Spinal cord (tissue), 10 donors: ENCODE measurements at places on chromosomes 12 and 14. TPM values are rescaled to one million over a fixed set of nuclear protein-coding genes. Genes with fewer than 3 reads are reported as not detected.

The FZD10 gene
- 9.9 TPM for total RNA-seq

The LIN7A gene
- total RNA-seq = 41.3 TPM

The KRT6A gene
- total RNA-seq = not detected

The PROX2 gene
- total RNA-seq = 0.06 TPM

The NFATC4 gene
- total RNA-seq = 10.8 TPM

The TTC9 gene
- total RNA-seq = 10.0 TPM

The YY1 gene
- 55.0 TPM for total RNA-seq

DNA sequence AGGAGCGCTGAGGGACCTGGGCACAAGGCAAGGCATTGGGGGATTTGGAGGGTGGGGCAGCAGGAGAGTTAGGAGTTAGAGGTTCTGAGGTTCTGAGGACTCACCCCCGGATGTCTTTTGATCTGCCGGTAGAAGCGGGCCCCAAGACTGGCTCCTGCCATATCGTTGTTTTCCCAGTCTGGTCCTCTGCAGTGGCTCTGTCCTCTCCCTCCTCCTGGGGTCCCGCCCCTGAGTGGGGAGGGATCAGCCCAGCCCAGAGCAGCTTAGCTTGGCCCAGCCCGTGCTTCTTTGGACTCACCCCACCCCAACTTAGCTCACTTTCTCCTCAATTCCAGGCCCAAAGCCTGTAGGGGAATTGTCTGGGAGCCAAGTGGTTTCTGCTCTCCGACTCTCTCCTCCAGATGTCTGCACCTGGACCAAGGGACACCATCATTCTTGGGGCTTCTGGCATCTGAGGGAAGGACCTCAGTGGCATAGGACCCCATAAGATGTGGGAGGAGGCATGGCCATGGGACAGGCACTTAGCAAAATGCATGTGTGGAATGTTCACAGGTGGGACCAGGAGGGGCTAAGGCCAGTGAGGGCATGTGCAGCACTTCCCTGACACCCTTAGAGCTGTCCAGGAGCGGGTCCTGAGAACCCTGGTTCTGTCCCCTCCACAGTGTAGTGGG lies 7.5 kb downstream of the SHMT2 start:
- no peak overlapping the region for H3K27ac ChIP-seq
- DNase-seq = no peak
- peaks cover 69% of the 10 kb centered on the region for H3K27me3 ChIP-seq
- H3K36me3 ChIP-seq = peaks cover 41% of the 10 kb centered on the region
- H3K4me1 ChIP-seq = peaks cover 70% of the 10 kb centered on the region
- H3K4me3 ChIP-seq = no peak overlapping the region

GRCh38 chr14:66240105-66240504 lies 246.1 kb upstream of the CCDC196 start:
- no peak overlapping the region for H3K4me3 ChIP-seq
- no peaks in the 10 kb centered on the region for H3K27me3 ChIP-seq
- no peak for DNase-seq
- H3K27ac ChIP-seq = no peak overlapping the region
- peaks cover 5% of the 10 kb centered on the region for H3K4me1 ChIP-seq

GRCh38 chr14:22505697-22506377 lies 83.2 kb downstream of the DAD1 start:
- H3K36me3 ChIP-seq = no peaks in the 10 kb centered on the region
- H3K27me3 ChIP-seq = no peaks in the 10 kb centered on the region
- no peak overlapping the region for H3K27ac ChIP-seq
- H3K4me3 ChIP-seq = no peak overlapping the region
- no peak for DNase-seq

- H3K36me3 ChIP-seq = peaks cover 18% of the 10 kb centered on the region
- H3K4me1 ChIP-seq = peaks cover 50% of the 10 kb centered on the region
- no peaks in the 10 kb centered on the region for H3K27me3 ChIP-seq
- DNase-seq = no peak
Observed at GRCh38 chr12:6335451-6336078, 6.3 kb downstream of the TNFRSF1A start.

GRCh38 chr12:62319058-62319457 lies 58.9 kb downstream of the USP15 start:
- peaks cover 9% of the 10 kb centered on the region for H3K36me3 ChIP-seq
- DNase-seq = no peak
- no peaks in the 10 kb centered on the region for H3K27me3 ChIP-seq
- H3K4me3 ChIP-seq = no peak overlapping the region

DNA sequence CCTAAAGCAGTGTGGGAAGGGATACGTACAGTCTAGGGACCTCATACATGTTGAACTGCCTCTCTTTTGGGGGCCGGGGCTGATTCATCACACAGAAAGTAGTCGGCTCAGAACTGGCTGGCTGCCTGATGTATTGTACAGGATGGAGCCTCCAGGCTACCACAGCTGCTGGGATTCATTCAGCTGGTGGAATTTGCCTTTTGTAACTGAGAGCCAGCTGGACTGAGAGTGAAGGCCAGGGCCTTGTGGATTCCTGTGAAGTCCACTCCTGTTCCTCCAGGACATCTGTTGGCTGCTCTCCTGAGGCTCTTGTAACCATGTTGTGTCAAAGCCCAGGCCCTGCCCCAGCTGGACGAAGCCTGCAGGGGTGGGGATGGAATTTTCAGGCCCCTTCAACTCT lies 116.3 kb upstream of the PRICKLE1 start:
- peak overlapping the region; percentile 11 for H3K27ac ChIP-seq
- H3K4me1 ChIP-seq = peaks cover 13% of the 10 kb centered on the region
- H3K36me3 ChIP-seq = no peaks in the 10 kb centered on the region
- H3K27me3 ChIP-seq = no peaks in the 10 kb centered on the region

DNA sequence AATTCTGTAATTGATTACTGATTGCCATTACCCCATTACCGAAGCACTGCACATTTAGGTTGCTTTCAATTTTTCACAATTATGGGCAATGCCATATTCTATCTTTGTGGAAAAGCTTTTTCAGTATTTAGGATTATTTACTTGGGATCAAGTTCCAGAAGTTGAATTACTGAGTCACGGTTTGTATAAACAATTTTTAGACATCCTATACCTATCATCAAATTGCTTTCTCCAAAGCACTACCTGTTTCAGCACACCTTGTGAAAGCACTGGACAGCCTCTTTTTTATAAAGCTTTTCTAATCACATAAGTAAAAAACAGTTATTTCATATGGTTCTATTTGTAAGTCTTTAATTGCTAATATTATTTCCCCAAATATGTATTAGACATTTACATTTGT lies 221.5 kb upstream of the CAND1 start:
- H3K36me3 ChIP-seq = no peaks in the 10 kb centered on the region
- H3K27ac ChIP-seq = no peak overlapping the region
- DNase-seq = no peak
- no peaks in the 10 kb centered on the region for H3K27me3 ChIP-seq
- no peak overlapping the region for H3K4me3 ChIP-seq
- peaks cover 5% of the 10 kb centered on the region for H3K4me1 ChIP-seq

DNA sequence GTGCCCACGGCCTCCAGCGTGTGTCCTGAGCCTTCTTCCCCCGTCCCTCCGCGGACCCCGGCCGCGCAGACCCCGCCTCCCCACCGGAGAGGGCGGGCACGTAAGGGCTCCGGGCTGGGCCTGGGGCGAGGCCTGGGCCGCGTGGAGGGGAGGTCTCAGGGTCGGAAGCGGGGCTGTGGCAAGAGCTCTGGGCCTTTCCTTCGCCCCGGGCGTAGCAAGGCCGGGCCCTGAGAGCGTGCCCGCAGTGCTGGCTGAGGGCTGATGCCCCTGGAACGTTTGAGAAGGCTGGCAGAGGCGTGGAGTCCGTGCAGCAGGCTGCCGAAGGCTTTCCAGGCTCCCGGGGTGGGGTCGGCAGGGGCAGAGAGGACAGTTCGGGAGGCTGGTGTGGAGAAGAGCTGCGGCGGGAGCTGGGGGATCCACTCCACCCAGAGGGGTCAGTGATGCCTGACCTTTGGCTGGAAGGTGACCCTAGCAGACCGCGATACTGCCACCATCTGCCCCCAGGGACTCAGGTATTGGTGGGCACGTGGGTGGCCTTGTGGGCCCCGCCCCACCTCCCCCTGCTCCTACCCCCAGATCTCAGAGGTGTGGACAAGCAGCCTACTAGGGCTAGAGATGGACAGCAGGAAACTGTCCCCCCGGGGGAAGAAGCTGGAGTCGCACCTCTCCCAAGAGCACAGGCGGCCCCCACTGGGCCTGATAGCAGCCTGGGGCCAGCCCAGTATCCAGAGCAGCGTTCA lies 558 bp downstream of the TEX22 start:
- no peaks in the 10 kb centered on the region for H3K27me3 ChIP-seq
- peaks cover 29% of the 10 kb centered on the region for H3K4me1 ChIP-seq
- H3K27ac ChIP-seq = peak overlapping the region; percentile 71
- no peak for DNase-seq
- H3K36me3 ChIP-seq = peaks cover 52% of the 10 kb centered on the region
- peak overlapping the region; percentile 53 for H3K4me3 ChIP-seq

GRCh38 chr12:52311285-52311648 lies 9.9 kb downstream of the KRT83 start:
- peaks cover 12% of the 10 kb centered on the region for H3K27me3 ChIP-seq
- H3K4me3 ChIP-seq = no peak overlapping the region
- H3K4me1 ChIP-seq = peaks cover 14% of the 10 kb centered on the region
- H3K36me3 ChIP-seq = no peaks in the 10 kb centered on the region
- DNase-seq = no peak
- no peak overlapping the region for H3K27ac ChIP-seq

DNA sequence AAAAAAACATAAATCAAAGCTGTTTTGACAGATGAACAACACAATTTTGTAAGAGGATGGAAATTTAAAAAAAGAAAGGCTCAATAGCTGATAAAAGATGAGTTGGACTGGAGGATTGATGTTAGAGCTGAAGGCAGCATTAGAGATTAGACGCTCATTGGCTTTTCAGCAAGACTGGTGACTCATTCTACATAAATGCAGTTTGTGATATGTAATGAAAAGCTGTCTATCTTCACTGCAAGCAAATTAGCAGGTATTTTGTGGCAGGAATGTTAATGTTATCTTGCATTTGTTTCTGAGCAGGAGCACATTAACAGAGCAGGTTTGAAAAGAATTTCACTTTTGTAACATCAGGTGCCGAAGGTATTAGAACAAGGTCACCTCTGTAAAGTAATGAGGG lies 442.7 kb upstream of the NOVA1 start:
- H3K4me3 ChIP-seq = no peak overlapping the region
- no peak overlapping the region for H3K27ac ChIP-seq
- peak; percentile 61 for DNase-seq
- H3K36me3 ChIP-seq = no peaks in the 10 kb centered on the region

DNA sequence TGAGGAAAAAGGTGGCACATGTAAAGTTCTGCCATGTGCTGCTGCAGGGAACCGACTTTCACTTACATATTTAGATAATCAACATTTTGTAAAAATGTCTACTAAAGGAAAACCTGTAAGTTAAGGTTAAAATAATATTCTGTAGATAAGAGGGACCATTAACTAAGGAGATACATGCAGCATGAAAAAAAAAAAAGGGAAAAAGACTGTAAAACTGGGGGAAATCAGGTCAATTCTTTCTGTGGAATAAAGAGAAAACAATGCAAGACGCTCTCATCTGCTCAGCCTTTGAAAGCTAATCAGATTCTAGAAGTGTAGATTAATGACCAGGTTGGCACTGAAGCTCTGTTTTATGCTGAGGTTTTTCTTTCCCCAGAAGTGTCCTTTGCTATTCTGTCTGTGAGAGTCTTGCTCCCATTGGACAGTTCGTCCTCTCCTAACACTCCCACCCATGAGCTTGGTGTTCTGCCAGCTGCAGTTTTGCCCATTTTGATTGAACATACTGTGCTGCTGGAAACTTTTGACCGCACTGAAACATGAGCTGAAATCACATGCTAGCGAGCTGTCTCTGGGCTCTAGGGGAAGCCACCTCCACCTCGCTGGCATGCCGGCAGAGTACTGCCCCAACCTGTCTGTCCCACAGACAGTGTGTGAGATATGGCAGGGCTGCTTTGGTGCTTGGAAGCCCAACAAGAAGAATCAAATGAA lies 39.7 kb downstream of the PPTC7 start:
- no peak overlapping the region for H3K4me3 ChIP-seq
- no peak for DNase-seq
- H3K27ac ChIP-seq = peak overlapping the region; percentile 71
- H3K4me1 ChIP-seq = peaks cover 4% of the 10 kb centered on the region
- H3K36me3 ChIP-seq = peaks cover 6% of the 10 kb centered on the region

- no peak overlapping the region for H3K27ac ChIP-seq
- no peak overlapping the region for H3K4me3 ChIP-seq
- no peaks in the 10 kb centered on the region for H3K36me3 ChIP-seq
- H3K4me1 ChIP-seq = no peaks in the 10 kb centered on the region
- no peak for DNase-seq
Observed at GRCh38 chr12:116183741-116184141, 93.8 kb downstream of the MED13L start.
